ENCODE measurements at places on chromosomes 6 and 20.

- DNase-seq = no peak
These were observed 302.9 kb downstream of the CDKAL1 start for GRCh38 chr6:20837189-20837588.

GRCh38 chr6:113031591-113032238, 684.6 kb downstream of the RFPL4B start:
- no peak for DNase-seq

DNA sequence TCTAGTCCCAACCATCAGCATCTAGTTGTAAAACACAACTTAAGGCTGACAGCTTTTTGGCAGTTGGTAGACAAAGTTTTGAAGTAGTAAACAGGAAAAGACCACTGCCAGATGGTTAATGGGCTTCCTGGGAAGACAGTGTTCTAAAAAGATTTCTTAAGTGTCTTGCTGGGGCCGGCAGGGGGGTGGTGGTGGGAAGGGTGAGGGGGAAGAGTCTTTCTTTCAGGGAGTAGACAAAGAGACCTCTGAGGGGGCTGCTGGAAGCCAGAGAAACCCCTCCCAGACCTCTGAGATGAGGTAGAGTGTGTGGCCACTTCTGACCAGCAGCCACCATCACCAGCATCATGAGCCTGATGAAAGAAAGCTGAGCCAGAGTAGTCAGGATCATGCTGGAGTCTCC, 784.9 kb downstream of the TENT5A start:
- no peak for DNase-seq

DNA sequence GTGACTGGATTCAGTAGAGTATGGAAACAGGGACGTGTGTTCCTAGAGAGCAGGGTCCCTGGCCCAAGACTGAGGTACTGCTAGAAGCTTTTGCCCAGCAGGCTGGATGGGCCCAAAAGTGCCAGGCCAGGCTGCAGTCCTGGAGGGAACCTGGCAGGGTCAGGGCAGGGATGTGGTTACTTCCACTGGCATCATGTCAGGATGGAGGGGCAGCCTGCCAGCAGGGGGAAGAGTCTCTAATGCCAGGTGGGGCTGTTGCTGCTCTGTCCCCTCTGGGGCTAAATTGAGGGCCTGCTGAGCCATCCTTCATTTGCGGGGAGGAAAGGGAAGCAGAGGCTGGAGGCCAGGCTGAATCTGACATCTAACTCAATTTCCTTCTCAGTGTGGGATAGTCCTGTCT, 17.2 kb downstream of the ZDHHC14 start:
- no peak for DNase-seq

GRCh38 chr6:83854001-83854501, 891 bp downstream of the RIPPLY2 start:
- no peak for DNase-seq

GRCh38 chr20:62494980-62495748, 19.4 kb upstream of the GATA5 start:
- no peak for DNase-seq

GRCh38 chr6:36131511-36132245, 1.4 kb downstream of the MAPK13 start:
- DNase-seq = no peak

- no peak for DNase-seq
These were observed 49.6 kb downstream of the NHLRC1 start for GRCh38 chr6:18072841-18073240.

- DNase-seq = no peak
These were observed 46.8 kb downstream of the PLN start for GRCh38 chr6:118594877-118595276.

GRCh38 chr20:42391807-42392206, 773.6 kb upstream of the CHD6 start:
- DNase-seq = no peak
